ENCODE measurements at places on chromosomes 6 and 20.

GRCh38 chr6:122696079-122696478, 83.4 kb upstream of the FABP7 start:
- DNase-seq, result peak; percentile 61

- DNase-seq, result no peak
Observed at GRCh38 chr6:160041608-160042007, 72.7 kb downstream of the IGF2R start.

DNA sequence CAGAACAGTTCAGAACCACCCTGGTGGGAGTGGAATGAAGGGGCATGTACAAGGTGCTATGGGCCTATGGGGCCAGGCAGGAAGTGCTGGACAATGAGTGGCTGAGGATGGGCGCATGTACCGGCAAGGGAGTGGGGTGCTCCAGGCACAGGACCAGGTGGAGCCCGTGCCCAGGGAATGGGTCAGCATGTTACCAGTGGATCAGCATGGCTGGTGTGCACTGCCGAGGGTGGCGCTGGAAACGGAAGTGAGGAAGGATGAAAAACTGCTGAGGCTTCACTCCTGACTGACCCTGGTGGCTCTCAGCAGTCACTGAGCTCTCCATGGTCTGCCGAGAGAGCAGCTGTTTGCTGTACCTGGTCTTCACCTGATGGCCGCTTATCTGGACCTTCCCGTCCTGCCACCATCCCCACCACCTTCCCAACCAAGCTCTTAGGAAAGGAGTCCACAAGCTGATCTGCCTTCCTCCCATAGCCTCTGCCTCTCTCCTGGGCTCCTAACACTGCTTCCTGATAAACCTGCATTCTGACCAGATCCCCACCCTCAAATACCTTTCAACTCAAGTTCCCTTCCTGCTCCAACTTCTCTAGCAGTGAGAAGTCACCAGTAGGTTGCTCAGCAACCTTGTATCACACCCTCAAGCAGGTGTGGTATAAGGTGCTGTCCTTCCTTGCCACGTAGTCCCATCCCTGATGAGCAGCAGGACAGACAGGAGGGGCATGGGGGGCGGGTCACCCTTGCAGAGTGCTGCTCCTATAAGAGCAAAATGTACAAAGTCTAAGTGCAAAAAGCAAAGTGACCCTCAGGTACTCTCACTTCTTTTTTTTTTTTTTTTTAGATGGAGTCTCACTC, 7.1 kb downstream of the UQCC2 start:
- no peak for DNase-seq

DNA sequence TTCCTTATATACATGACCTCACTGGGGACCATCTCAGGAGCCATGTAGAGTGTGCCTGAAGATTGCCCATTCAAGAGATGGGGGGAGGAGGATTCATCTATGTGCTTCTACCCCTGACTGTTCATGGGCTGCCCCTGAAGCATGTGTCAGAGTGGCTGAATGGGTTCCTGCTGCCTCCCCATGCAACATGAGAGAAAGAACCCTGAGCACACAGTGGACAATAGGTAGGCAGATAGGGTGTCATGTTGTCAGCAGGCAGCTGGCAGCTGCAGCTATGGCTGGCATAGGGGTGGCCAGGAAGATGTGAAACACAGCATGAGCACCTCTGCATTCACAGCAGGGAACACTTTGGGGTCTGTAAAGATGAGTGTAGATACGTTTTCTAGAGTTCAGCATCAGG, 208.4 kb upstream of the CNR1 start:
- DNase-seq, result peak; percentile 96

GRCh38 chr6:165587206-165587605, 75.8 kb downstream of the PDE10A start:
- DNase-seq, result no peak

- DNase-seq, result no peak
Observed at GRCh38 chr6:111761783-111762312, 111.4 kb downstream of the FYN start.

- no peak for DNase-seq
Observed at GRCh38 chr6:113529879-113530278, 327.3 kb upstream of the MARCKS start.

- DNase-seq, result no peak
Observed at GRCh38 chr20:35277127-35277526, 795 bp downstream of the MMP24OS start.

DNA sequence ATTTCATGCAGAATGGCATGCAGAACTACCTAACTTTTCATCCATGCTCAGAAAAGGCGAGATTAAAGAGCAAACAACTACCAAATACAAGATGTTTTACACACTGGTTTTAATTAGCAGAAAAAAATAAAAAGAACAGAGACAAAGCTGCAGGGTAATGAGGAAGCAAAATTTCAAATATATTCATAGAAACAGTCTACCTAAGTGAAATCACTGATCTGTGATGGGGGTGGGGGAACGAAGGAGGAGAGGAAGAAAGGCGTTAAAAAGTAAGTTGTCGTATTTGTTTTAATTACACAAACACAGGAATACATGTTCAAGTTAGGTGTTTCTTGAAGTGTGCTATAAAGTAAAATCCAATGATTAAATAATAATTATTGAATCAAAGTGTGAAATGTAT, 42.1 kb downstream of the MAP3K7 start:
- no peak for DNase-seq

GRCh38 chr6:45472382-45472781, 94.6 kb upstream of the SUPT3H start:
- DNase-seq, result no peak

DNA sequence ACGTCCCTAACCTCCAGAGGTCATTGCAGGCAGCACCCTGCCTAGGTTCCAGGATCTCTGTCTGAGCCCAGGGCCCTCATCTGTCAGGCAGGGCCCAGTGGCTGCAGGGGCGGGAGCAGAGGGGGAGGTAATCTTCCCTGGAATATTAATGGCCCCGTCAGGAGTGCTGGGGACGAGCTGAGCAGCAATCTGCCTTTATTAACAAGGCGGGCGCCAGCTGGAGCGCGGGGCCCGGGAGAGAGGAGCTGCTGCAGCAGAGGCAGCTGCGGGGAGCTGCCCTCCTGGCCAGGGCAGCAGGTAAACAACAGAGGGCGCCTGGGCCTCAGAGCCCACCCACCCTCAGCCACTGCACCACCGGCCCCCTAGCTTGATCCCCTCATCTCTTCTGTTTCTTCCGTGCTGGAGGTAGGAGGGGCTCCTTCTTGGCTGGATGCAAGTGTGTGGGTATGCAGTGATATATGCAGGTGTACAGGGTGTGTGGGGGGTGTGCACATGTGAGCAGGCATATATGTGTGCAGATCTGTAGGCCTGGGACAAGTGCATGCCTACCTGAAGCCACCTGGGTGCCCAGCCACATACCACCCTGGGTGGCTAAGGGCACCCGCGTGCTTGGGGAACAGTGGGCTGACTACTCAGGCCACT, 131.8 kb upstream of the MLN start:
- DNase-seq, result peak; percentile 93

DNA sequence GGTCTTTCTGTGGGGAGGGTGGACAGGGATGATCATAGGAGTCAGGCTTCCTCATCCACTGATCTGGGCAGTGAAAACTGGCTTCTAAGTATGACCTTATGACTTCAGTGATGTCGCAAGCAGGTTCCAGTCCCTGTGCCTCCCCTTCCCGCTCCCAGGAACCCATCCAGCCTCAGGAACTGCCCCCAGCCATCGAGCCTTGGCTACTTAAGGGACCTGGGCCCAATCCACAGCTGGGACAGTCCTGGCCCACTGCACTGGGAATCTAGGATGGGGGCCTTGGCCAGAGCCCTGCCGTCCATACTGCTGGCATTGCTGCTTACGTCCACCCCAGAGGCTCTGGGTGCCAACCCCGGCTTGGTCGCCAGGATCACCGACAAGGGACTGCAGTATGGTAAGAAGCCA, at the start of gene LBP:
TSS of gene LBP (plus strand) at position 236 of the 405 bp plus-strand sequence. CDS start at position 271, 35 bp downstream.
- no peak for DNase-seq

DNA sequence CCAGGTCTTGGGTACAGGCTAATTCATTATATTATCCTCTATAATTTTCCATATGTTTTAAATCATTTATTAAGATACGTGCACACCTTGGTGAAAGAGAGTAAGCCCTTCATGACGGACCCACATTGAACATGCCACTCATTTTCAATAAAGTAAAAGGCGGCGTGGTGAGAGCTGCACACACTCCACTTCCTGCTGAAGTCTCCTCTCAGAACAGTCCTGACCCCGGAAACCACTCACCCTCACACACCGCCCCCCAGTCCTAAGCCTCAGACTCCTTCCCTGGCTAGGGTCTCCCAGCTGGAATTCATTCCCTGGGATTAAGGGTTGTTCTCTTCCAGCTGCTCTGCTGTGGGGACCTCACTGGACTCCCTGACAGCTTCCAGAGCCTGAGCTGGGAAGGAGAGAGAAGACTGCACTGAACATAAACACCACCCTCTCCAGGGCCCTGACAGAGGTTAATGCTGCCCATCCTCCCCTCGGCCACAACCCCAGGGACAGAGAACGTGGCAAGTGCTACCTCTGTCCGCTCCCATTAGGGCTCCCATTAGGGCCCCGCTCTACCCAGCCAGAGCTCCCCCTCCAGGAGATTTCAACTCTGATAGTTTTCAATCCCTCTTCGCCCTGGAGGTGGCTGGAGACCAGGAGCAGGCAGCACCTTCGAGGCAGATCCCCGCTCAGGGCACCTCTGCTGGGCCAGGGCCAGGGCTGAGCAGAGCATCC, 24.8 kb downstream of the GRM4 start:
- DNase-seq, result no peak

- DNase-seq, result peak; percentile 91
Observed at GRCh38 chr6:87151781-87152525, 3.4 kb upstream of the ZNF292 start.

DNA sequence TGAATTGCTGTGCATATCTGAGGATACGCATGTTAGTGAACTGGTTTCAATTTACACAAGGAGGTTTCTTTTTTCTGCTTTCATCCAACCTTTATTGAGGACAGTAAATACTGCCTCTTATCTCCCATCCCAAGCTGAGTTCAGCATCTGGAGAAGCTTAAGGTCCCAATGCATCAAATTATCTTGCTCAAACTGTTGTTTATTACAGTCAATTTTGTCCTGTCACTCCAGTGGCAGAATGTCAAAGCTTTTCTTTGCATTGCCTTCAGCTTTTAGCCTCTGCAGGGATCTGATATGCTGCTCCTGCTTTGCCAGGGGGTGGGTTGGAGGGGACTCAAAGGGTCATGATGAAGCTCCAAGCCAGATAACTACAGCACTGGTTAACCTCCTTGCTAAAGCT, 435.4 kb upstream of the SOX4 start:
- peak; percentile 32 for DNase-seq

- no peak for DNase-seq
Observed at GRCh38 chr20:38208523-38208922, 43.5 kb upstream of the TGM2 start.

- no peak for DNase-seq
Observed at GRCh38 chr6:122365775-122366403, 33.6 kb upstream of the HSF2 start.

GRCh38 chr6:157867981-157868380, 44.9 kb downstream of the SNX9 start:
- DNase-seq, result peak; percentile 27

- no peak for DNase-seq
Observed at GRCh38 chr6:139372326-139373153, 1.9 kb downstream of the CITED2 start.

DNA sequence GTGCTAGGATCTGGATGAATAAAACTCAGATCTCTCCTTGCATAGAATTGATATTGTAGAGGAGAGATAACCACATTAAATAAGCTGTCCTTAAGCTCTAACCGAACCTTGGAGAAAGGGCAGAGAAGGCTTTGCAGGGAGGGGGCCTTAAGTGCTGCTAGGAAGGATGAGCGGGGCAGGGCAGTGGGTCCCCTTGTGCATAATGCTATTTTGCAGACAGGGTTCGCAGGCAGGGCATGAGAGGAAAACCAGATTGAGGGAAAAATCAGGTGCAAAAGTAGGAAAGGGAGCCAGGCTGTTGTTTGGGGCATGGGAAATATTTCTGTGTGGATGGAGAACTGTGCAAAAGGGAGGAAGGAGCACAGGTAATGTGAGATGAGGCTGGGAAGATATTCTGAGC, 383.0 kb upstream of the JARID2 start:
- no peak for DNase-seq

DNA sequence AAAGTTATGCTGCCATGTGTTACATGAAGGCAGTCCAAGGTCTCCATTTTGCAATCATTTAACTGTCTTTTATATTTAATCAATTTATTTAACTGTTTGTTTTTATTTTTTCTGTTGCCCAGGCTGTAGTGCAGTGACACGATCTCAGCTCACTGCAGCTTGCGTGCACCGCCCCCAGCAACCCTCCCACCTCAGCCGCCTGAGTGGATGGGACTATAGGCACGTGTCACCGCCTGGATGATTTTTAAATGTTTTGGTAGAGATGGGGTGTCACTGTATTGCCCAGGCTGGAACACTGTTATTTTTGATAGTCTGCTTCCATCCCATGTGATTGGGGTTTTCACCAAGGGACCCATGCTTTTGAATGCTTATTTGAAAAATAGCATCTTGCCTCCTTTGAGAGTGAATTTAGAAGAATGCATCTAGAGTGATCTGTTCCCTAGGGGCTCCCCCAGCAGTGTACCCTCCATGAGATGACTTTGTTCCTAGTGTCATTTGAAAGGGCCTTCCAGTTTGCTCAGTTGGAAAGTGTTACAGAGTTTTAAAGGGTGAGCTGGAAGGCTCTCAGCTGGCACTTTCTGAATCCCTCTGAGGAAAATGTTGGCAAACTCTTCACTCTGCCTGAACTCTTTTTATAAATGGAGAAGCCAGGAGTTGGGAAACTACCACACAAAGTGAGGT, 143.4 kb downstream of the JARID2 start:
- no peak for DNase-seq

GRCh38 chr20:17969278-17969883, 563 bp downstream of the MGME1 start:
- peak; percentile 70 for DNase-seq

DNA sequence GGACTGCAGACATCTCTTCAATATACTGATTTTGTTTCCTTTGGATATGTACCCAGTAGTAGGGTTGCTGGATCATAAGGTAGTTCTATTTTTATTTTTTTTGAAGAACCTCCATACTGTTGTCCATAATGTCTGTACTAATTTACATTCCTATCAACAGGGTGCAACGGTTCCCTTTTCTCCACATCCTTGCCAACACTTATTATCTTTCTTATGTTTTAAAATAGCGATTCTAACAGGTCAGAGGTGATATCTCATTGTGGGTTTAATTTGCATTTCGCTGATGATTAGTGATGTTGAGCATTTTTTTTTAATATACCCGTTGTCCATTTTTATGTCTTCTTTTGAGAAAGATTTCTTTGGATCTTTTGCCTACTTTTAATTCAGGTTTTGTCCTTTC, 2.0 kb upstream of the TP53RK start:
- DNase-seq, result no peak

GRCh38 chr20:12660918-12661317, 347.9 kb upstream of the SPTLC3 start:
- DNase-seq, result peak; percentile 53

DNA sequence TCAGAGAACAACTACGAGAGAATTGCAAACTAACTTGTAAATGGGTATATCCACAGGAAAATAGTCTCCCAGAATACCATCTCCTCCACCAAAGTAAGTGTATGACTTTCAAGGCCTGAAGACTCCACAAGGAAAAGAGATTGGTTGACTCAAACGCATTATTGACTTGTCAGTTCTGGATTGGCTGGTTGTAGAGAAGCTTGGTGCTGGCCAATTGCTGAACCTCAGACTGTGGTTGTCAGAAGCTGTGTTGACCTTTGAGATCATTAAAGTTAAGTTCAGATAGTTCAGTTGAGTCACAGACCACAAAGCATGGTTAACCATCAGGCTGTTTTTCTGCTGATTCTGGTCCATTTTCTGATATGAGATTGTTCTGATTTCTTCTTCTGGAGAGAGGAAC, 388.3 kb downstream of the BMP2 start:
- no peak for DNase-seq

- DNase-seq, result no peak
Observed at GRCh38 chr6:2733324-2733723, 17.4 kb downstream of the MYLK4 start.

- peak; percentile 16 for DNase-seq
Observed at GRCh38 chr6:13261464-13261994, 66.8 kb downstream of the TBC1D7 start.
